ENCODE measurements at places on chromosomes 5 and 9.

DNA sequence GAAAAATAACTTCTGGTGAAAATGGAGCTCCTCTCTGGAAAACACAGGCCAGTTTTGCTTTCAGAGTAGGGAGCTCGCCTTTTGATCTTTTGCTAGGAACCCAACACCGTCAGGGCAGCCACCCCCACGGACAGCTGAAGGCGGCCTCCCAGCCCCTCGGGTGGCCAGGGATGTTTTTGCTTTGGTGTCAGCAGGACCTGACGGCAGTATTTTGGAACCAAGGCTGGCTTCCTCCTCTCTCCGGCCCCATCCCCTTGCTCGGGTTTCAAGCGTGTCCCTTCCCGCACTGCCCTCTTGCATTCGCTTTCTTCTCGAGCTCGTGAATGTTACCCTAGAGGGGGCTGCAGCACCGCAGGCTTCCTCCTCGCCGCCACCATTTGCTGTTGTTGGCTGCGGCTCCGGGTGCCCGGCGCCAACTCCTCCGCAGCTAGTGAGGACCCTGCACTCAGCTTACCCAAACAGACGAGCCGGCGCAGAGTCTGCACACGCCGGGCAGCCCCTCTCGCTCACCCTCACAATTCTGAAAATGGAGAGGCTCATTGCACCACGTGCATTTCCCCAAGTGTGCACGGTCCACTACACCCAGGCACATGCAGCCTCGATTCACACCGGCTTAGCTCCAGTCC lies 35.5 kb upstream of the ADAMTSL1 start:
- no peak for DNase-seq

DNA sequence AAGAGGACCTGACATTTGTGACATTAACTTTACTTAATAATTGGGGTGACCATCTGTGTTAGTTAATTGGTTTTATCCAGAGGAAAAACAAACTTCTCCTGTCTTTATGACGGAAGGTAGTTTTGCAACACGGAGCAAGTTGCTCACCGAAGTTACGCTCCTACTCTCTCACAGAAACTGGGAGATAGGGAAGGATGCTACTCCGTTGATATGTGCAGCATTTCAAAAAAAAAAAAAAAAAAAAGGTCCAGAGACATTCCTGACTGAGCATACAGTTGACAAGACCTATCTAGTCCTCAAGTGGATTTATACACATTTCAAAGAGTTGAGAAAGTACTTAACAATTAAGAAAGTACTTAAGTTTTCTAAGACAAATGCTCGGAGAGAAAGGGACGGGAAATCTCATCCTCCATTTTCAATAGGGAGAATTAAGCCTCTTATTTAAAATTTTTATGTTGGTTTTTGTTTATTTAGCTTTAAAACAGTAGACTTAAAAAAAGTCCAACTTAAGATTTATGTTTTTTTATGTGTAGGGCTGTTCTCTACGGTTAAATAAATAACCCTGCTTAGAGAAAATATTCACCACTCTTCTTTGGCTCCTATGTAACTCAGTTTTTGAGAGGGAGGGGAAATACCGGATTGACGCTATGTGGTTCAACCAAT lies 455 bp upstream of the FER start:
- no peak for DNase-seq

- DNase-seq, result no peak
These were observed 203.7 kb downstream of the NXNL2 start for GRCh38 chr9:88738709-88739108.

GRCh38 chr5:98570010-98570409 lies 203.5 kb upstream of the RGMB start:
- no peak for DNase-seq

- DNase-seq, result no peak
These were observed 43.9 kb downstream of the F2RL2 start for GRCh38 chr5:76579166-76579937.

- no peak for DNase-seq
These were observed 15.0 kb upstream of the VAV2 start for GRCh38 chr9:134007150-134007549.

DNA sequence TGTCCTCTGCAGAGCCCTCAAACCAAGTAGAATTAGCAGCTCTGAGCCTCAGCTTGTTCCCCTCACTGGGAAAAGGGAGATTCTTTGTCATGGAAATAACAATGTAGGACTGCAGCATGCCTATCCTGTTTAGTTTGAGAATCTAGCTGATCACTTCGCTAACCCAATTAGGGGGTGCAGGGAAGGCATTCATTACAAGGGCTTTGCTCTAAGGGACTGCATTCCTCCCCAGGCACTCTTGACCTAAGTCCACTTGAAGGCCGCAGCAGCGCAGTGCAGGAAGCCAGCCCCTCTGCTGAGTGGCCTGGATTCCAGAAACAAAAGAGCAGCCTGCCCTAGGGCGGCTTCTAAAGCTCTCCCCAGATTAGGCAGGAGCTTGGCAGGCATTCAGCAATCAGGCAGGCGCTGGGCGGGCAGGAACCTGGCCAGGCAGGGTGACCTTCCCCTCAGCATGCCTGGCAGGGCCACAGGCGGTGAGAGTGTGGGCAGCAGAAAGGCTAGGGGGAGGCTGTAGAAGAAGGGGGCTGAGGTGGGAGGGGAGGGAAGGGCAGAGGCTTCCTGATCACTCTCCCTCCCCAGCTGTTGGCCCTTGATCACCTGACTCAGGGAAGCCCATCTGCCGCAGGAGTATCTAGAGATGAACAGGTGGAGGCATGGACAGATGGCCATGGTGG lies 24.8 kb downstream of the CCNJL start:
- DNase-seq, result no peak

- DNase-seq, result no peak
These were observed 124.7 kb upstream of the NIPBL start for GRCh38 chr5:36751886-36752285.

DNA sequence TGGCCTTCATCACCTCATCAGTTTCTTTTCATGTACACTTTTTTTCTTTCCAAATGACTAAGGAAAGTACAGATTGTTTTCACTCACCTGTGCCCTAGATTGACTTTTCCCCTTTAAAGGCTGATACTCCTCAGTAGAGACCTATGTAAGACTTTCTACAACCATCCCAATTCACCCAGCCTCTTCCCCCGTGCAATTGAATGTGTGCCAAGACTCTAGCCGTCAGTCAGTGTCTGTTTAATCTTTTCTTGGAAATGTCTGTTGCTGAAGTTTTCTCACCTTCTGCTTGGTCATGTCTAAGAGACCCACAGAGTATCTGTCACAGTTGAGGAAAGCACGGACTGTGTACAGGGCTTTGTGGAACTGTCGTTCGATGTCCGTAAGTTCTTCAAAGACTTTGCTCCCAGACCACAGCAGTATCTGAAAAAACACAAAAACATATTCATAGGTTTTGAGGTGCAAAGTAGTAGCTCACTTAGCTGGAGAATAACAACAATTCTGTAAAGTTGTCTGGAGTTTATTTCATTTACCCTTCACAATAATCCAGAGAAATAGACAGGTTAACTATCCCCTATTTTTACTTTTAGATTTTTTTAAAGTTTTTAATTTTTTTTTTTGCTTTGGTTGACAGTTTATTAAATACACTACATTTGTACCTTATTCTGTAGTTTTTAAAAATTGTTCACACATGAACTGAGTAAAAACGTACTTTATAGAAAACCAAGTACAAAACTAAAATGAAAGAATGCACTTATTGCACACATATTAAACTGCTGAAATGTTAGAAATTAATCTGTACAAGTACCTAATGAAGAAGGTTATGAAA lies 13.6 kb downstream of the PDE6A start:
- no peak for DNase-seq

DNA sequence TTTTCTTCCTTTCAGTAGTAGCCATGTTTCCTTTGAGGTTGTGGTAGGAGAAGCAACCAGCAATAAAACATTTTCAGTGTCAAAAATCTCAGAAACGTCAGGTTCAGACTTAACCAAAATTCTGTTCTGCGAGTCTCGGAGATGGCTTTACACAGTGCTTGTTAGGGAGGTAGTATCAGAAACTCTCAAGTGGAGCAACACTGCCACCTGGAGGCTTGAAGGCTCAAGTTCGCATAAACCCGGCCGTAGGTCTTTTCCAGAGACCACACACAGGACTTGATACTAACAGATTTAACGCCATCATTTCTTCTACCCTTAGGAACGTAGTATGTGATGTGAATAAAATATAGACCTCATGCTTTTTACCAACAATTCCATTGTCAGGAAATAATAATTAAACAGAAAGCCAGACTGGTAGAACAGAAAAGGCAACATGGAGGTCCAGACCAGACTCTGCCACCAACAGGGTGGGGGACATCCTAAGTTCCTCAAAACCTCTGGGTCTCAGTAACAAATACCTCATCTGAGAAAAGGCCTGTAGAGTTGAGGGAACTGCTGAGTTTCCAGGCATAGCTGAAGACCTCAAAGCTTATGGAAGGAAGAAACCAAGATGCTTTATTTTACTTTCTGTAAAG lies 8.5 kb downstream of the PTGER4 start:
- peak; percentile 12 for DNase-seq

DNA sequence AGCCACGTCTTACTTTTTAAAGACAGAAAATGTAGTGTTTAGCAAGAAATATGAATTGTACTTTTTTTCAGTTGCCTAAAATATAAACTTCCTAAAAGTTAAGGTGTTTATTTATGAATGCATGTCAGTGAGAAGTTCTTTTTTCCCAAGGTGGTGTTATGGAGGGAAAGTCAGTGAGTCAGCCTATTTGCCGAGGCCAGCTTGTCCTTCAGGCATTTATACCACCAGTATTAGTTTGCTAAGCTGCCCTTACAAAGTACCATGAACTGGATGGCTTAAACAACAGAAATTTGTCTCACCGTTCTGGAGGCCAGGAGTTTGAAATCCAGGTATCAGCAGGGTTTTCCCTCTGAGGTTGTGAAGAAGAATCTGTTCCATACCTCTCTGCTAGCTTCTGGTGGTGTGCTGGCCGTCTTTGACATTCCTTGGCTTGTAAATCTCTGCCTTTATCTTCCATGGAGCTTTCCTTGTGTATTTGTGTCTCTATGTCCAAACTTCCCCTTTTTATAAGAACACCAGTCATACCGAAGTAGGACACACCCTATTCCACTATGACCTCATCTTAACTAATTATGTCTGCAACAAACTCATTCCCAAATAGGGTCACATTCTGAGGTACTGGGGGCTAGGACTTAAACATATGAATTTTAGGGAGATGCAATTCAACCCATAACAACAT lies 38.4 kb downstream of the PRKACG start:
- DNase-seq, result no peak

All from esophagus squamous epithelium (tissue), 5 donors.